Osteocyte (in vitro differentiated cells): ENCODE measurements at places on chromosomes 12 and 14. TPM values are rescaled to one million over a fixed set of nuclear protein-coding genes. Genes with fewer than 3 reads are reported as not detected.

- no peaks in the 10 kb centered on the region for H3K27me3 ChIP-seq
- DNase-seq, result no peak
- peaks cover 28% of the 10 kb centered on the region for H3K4me1 ChIP-seq
Observed at GRCh38 chr12:88299567-88300101, 157.5 kb downstream of the TMTC3 start.

GRCh38 chr12:120696626-120697025 is 9.7 kb downstream of the MLEC start:
- no peak overlapping the region for H3K27ac ChIP-seq
- H3K4me1 ChIP-seq, result peaks cover 10% of the 10 kb centered on the region
- H3K36me3 ChIP-seq, result peaks cover 52% of the 10 kb centered on the region
- no peak for DNase-seq
- H3K27me3 ChIP-seq, result no peaks in the 10 kb centered on the region

- no peak for DNase-seq
- H3K27me3 ChIP-seq, result peaks cover 80% of the 10 kb centered on the region
- no peaks in the 10 kb centered on the region for H3K36me3 ChIP-seq
- H3K4me3 ChIP-seq, result no peak overlapping the region
- H3K4me1 ChIP-seq, result no peaks in the 10 kb centered on the region
Observed at GRCh38 chr12:52461693-52462092, 9.7 kb upstream of the KRT6B start.

Gene LHX5
- total RNA-seq, result not detected in 2 replicates

Gene HOXC9
- not detected in 2 replicates for total RNA-seq

Gene SYNE3
- 105 and 114 TPM in 2 replicates for total RNA-seq

- peak overlapping the region; percentile 93 for H3K27ac ChIP-seq
- H3K4me3 ChIP-seq, result no peak overlapping the region
- DNase-seq, result no peak
- H3K4me1 ChIP-seq, result peaks cover 47% of the 10 kb centered on the region
- no peaks in the 10 kb centered on the region for H3K36me3 ChIP-seq
Observed at GRCh38 chr14:68364792-68365192, 428.1 kb downstream of the ZFP36L1 start.

GRCh38 chr14:20846560-20846959 is 43.9 kb upstream of the RNASE1 start:
- no peak for DNase-seq
- peaks cover 13% of the 10 kb centered on the region for H3K27me3 ChIP-seq
- no peaks in the 10 kb centered on the region for H3K4me1 ChIP-seq

Gene PIANP
- total RNA-seq, result 3.9 and 5.2 TPM in 2 replicates

Gene OTX2
- not detected in 2 replicates for total RNA-seq
